Tibial artery (tissue), 4 donors: ENCODE measurements at places on chromosomes 11 and 22.
A peak's percentile ranks its signal among the peaks of the same experiment; 100 is the strongest.

DNA sequence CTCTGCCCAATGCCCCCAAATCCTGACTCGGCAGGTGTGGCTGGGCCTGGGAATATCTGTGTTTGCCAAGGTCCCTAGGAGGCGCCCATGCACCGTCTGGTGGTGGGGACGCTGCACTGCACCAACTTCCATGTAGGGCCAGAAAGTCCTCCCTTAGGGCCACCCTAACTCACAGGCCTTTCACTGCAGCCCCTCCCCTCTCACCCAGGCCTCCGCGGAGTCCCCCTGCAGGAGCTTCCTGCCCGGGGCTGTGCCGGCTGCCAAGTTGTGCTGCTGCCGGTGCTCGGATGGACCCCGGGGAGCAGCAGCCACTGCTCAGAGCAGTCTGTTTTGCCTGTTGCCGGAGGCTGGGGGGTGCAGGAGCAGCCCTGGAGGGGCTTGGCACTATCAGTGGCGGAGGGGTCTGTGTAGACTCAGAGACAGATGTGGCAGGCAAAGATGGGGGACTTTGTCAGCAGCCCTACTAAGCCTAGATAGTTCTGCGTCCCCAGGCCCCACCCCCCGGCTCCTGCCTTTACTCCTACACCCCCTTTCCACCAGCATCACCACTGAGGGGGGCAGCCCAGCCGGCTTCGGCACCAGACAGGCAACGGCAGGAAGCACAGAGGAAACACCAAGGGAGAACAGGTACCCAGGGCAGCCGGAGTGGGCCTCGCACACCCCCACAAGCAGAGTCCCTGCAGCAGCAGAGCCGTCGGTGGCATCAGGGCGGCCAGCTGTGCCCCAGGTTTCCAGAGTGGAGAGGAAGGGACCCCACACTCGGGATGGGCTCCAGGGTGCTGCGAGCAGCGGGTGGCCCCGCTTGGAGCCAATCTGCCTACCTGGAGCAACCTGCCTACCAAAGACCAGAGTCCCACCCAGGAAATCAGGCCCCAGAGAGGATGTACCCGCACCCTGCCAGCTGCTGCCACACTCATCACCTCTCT lies 124.3 kb downstream of the TRIM29 start:
- no peak for DNase-seq

DNA sequence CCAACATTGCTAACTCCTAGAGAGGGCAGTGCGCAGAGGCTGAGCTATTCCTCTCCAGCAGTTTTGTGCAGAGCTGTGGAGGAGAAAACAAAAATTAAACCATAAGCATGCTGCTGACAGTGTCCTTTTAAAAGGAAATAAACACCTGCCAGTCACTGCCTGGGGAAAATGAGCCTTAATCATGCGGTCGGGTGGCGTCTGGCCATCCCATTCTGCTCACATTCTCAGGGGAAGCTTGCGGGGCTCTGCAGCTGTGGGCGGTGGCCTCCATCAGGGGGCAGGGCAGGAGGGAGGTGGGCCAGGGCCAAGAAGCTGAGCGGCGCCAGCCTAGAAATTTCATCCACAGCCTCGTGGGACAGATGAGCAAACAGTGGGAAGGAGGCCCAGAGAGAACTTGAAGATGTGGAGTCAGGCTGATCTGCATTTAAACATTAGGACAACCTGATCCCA lies 71.0 kb upstream of the TP53I11 start:
- peak; percentile 89 for DNase-seq

- no peak for DNase-seq
Measured at GRCh38 chr22:24326266-24326665, 55.6 kb downstream of the SPECC1L start.

DNA sequence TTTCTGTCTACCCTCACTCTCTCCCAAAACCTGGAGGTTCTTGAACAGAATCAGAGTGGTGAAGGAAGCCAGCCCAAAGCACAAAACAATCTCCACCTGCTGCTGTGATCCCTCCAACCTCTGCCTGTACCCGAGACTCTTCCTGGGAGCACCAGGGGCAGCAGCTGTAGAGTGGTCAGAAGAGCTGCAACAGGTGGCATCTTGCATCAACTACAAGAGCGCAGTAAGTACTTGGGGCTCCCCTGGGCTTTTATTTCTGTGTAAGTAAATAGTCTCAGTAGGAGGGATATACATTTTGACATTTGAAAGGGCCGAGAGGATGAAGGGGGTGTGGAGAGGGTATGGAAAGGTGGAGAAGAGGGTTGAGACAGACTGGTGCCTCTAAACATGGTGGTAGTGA lies 8.3 kb upstream of the UBQLNL start:
- no peak for DNase-seq

DNA sequence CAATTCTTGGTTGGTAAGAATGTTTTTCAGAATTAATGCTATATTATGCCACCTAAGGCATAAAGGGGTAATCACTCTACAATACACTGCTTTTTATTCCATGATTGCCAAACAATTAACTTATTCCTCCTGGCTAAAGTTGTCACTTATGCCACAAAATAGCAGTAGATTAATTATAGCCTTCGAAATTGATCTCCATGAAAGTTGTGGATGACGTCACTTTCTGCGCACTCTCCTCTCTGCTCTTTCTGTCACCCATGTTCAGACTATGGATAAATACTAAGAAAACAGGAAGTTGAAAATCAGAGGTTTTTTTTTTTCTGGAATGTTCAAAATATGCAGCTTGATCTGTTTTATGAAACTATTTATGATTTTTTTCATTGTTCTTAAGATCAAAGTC lies 790.1 kb upstream of the CNTN5 start:
- DNase-seq: no peak

- DNase-seq: no peak
Measured at GRCh38 chr11:108122166-108122628, 830 bp downstream of the ACAT1 start.
